Cardiac muscle cell (in vitro differentiated cells and primary cell): ENCODE measurements at places on chromosomes 1 and 21. TPM values are rescaled to one million over a fixed set of nuclear protein-coding genes. Genes with fewer than 3 reads are reported as not detected.
A peak's percentile ranks its signal among the peaks of the same experiment; 100 is the strongest.

FYB2 gene
- total RNA-seq, result 0.14 and 0.48 TPM in 2 replicates

DAB1 gene
- 16.9 and 26.6 TPM in 2 replicates for total RNA-seq

DPM3 gene
- 102 and 114 TPM in 2 replicates for total RNA-seq

OR2T8 gene
- not detected in 2 replicates for total RNA-seq

S100A10 gene
- 14.6 and 19.3 TPM in 2 replicates for total RNA-seq

ARHGAP29 gene
- 5.6 and 7.4 TPM in 2 replicates for total RNA-seq

RGS18 gene
- total RNA-seq, result not detected in 2 replicates

CFHR1 gene
- 0.25 TPM in 1 of 2 replicates, not detected in the other for total RNA-seq

TFAP2E gene
- 0.69 TPM in 1 of 2 replicates, not detected in the other for total RNA-seq

CHI3L1 gene
- 1.8 TPM in 1 of 2 replicates, not detected in the other for total RNA-seq

TBX19 gene
- 1.4 and 1.5 TPM in 2 replicates for total RNA-seq

DNA sequence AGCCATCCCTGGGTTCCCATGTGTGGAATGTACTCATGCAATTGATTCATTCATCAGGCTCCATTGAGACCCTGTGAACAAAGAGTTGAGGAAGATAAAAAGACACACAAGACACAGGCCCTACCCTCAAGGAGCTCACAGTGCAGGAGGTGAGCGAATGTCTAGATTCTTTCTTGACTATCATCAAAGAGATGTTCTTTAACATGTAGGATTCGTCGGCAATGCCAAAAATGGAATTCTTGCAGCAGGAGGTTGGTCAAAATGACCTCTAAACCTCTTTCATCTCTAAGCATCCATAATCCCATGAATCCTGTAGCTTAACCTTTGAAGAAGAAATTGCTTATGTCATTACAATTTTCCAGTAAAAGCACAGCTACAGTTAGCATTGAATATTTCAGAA, 27.9 kb upstream of the TTF2 start:
- DNase-seq, result no peak

DNA sequence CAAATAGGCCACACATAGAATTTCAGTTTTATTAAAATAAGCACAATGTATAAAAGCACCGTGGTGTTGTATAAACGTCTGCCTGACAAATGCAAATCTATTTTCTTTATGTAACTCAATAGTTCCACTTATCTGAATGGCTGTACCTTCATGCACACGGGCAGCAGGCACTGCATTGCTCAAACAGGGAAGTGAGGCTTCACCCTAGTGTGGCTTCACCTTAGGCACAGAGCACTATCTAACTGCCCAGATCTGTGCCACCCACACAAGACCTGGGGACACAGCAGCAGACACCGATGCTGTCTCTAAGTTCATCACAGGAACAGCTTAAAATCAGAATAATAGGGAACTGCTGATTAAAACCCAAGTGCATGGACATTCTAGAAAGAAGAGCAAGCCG, 6.0 kb upstream of the KNCN start:
- DNase-seq, result no peak

GRCh38 chr1:42146626-42147320, 6.4 kb upstream of the GUCA2B start:
- peak; percentile 79 for DNase-seq

GRCh38 chr1:195345149-195345548, 1263.1 kb downstream of the KCNT2 start:
- peak; percentile 53 for DNase-seq

GRCh38 chr1:15525050-15526020, 1.3 kb upstream of the DNAJC16 start:
- DNase-seq, result no peak

DNA sequence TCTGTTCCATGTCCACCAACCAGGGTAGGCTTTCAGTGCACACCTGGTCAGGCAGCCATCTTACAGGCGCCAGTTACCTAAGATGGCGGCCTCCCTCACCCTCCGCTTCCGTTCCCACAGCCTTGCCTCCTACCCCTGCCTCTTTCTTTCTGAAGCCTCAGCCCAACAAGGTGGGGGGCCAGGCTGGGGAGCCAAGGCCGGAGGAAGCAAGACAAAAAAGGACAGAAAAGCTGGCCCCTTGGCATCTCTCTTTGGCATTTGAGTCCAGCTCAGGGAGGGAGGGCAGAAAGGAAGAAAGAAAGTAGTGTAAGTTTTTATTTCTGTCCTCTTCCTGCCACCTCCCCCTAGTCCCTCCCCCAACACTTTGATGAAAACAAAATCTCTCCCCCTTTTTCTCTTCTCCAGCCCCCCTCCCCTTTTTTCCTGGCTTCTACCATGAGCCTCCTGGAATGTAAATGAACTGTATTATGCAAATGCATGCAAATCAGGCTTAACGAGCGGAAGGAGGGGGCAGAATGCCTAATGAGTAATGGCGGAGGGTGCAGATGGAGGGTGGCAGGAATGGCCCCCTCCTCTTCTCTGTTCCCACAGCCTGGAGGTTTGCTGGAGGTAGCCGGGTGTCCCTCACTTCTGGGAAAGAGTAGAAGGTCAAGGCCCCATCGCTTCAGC, 43.8 kb downstream of the RHBG start:
- DNase-seq, result no peak

DNA sequence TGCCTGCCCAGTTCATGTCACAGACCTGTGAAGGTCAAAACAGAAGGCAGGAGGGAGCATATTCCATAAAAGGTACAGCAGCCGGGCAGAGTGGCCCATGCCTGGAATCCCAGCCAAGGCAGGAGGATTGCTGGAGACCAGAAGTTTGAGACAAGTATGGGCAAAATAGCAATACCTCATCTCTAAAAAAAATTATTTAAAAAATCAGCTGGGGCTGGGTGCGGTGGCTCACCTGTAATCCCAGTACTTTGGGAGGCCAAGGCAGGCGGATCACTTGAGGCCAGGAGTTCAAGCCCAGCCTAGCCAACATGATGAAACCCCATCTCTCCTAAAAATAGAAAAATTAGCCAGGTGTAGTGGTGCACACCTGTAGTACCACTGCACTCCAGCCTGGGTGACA, 64.5 kb downstream of the RUNX3 start:
- DNase-seq, result no peak

DNA sequence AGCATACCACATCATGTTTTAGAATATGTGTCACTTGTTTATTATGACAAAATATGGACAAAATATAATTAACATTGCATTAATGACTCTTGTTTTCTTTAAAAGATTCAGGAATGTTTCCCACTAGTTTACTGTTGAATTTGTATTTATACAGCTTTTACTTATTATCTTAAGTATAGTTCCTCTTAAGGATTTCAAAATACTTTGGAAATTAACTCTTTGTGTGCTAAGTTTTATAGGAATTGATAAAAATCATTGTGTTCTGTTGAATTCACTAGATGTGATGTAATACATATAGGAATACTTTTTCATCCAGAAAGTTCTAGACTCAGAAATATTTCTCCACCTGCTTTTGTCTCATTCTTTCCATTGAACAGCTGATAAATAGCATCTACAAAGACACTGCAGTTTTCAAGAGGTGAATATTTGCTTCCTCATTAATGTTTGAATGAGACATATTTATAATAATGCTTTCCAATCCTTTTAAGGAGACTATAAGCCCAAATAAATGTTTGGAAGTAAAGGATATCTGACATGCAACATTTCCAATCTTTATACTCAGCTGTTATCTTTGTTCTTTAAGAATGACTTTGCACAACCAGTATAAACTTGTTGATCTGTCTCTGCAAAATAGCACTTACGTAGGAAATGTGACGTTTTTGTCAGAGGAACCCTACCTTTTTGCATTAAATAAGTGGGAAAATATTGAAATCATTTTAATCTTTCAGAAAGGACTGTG, 38.4 kb upstream of the SAMSN1 start:
- no peak for DNase-seq

DNA sequence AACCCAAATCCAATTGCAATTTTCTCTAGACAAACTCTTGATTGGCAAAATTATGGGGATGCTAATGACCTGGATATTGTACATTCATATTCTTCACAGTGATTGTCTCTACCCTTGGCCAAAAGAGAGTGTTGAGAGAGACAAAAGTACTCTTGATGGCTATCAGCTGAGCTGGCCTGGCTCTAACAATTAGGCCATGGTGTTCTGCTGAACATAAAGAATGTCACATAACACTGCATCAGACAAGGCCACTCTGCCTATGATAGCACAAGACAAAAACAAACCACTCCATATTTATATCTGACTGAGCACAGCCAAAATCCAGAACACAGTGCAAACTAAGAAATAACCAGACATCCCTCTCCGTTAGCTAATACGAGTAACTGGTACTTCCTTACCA, 101.7 kb downstream of the ADAMTS1 start:
- no peak for DNase-seq

DNA sequence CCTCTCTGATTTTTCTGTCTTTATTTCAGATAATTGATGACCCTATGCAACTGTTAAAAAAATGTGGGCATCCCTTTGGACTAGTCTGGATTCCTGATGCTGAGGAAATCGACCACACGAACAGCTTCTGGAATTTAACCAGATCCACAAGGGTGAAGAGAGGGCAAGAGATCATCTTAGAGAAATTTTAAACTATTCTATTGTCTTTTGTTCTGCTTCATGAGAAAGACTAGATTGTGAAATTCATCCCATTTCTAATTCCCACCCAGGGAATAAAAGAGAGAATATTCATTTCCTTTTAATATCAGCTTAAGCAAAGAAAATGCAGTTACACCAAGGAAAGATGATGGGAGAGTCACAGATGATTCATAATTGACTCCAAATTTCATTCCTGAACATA, 71.8 kb downstream of the DUSP10 start:
- no peak for DNase-seq

DNA sequence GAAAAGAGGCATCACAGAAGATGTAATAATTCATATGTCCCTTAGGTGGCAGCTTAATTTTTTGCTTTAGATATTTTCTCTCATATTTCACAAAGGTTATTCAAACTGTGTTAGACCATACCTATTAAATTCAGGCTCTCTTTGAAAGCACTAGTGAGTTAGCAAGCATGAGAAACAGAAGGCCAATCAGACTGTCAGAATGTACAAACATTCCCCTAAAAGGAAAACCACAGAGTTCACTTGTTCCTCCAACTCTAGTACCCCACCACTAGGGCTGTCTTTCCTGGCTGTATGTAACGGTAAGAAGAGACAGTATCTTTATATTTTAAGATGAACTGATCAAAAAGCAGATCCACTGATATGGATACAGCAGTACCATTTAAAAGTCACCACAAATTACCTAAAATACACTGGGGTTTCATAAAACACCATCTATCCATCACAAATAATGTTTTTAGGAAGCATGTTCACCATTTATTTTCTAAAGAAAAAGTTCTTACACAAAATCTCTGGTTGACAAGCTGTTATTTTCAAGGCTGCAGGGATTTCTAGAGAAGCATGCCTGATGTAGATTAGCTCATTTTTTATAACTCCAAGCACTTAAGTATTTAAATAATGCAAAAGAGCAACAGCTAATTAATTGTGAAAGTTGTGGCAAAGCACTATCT, 1.8 kb downstream of the ARPC5 start:
- peak; percentile 83 for DNase-seq

DNA sequence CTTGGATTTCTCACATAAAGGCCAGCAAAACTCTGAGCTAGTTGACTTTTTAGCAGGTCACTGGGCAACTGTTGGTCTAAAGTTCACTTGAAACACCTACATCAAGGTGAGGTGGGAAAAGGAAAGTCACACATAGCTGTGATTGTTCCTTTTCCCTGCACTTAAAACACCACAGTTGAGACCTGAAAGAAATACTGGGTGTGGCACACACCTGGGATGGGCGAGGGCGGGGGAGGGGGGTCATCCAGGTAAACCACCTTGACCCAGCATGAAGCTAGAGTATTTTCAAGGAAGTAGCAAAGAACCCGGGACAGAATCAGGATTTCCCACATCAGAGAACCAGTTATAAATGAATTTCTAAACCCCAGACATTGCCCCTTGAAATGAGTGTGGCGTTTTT, 26.4 kb downstream of the ZNF697 start:
- DNase-seq, result no peak

GRCh38 chr21:39456665-39457064, 4.9 kb downstream of the SH3BGR start:
- DNase-seq, result no peak

DNA sequence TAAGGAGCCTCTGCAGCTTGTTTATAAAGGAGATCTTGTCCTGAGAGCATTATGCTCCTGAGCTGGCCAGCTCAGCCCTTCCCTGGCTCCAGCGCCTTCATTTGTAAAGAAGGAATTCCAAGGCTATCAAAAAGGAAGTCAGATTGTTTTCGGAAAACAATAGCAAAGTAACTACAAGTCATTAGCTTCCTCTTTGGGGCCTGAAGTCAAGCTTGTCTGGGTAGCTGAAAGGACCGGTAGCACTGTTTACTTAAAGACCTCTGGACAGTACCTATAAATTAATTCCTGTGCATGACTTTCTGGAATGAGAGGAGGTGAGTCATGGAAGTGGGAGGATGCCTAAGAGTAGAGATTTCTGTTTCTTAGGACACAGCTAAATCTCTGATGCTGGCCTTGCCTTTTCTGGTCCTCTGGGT, 20.7 kb upstream of the GJA5 start:
- DNase-seq, result no peak

- no peak for DNase-seq
These were observed 171.9 kb upstream of the RAB4A start for GRCh38 chr1:229098903-229099578.
